ENCODE measurements at places on chromosomes 4 and X.

DNA sequence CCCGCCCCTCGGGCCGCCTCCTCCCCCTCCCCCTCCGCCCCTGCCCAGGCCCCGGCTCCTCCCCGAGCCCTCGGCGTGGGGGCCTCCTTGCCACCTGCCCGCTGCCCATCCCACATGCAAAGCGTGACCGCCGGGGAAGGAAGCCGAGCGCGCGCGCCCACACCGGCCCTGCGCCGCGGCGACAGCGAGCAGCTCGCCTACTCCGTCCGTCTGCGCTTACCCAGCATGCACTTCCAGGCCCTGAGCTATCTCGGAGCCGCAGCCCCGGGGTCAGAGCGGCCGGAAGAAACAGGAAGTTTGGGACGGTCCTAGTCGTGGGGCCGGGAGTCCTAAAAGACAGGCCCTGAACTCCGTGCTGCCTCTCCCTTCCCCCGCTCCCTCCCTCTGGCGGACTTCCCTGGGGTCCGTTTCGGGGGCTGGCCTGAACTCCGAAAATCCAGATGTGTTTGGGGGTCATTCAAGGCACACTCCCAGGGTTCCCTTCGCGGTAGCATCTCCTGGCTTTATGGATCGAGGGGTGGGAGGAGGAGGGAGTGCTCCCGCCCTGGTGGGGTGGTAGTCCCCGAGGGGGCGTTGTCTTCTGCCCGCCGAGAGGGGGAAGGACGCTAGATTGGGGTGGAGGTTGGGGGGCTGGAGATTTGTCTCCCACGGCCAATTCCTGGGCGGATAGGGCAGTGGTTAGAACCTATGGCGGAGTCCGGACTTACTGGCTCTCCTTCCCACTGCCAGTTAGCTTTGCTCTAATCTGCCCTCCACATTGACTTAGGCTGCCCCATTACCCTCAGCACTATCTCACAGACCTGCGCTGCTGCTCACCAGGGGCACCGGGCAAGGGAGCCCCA lies 25.0 kb upstream of the BCORL1 start:
- DNase-seq: no peak

- DNase-seq: no peak
These were observed 18.2 kb downstream of the MAGEB5 start for GRCh38 chrX:26234177-26234576.

- DNase-seq: no peak
These were observed 56.7 kb downstream of the MID1IP1 start for GRCh38 chrX:38857736-38858523.

- DNase-seq: no peak
These were observed 18.6 kb upstream of the TMEM185A start for GRCh38 chrX:149650162-149650561.

DNA sequence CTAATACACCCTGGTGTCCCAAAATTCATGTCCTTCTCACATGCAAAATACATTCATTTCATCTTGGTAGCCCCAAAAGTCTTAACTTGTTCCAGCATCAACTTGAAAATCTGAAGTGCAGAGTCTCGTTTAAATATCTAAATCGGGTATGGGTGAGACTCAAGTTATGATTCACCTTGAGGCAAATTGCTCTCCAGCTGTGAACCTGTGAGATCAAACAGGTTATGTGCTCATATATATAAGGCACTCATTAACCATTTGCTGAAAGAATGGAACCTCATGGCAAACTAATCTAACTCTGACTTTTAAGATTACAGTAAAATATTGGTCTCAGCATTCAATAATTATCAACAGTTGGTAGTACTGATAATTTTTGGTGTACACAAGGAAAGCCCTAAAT lies 55.5 kb downstream of the PDLIM5 start:
- DNase-seq: no peak

- DNase-seq: no peak
These were observed 109.2 kb downstream of the FHDC1 start for GRCh38 chr4:153045111-153045982.

- DNase-seq: no peak
These were observed 67.0 kb downstream of the RBM47 start for GRCh38 chr4:40562681-40563080.

- DNase-seq: peak; percentile 69
These were observed 99.9 kb upstream of the RAPGEF2 start for GRCh38 chr4:159002950-159003349.

DNA sequence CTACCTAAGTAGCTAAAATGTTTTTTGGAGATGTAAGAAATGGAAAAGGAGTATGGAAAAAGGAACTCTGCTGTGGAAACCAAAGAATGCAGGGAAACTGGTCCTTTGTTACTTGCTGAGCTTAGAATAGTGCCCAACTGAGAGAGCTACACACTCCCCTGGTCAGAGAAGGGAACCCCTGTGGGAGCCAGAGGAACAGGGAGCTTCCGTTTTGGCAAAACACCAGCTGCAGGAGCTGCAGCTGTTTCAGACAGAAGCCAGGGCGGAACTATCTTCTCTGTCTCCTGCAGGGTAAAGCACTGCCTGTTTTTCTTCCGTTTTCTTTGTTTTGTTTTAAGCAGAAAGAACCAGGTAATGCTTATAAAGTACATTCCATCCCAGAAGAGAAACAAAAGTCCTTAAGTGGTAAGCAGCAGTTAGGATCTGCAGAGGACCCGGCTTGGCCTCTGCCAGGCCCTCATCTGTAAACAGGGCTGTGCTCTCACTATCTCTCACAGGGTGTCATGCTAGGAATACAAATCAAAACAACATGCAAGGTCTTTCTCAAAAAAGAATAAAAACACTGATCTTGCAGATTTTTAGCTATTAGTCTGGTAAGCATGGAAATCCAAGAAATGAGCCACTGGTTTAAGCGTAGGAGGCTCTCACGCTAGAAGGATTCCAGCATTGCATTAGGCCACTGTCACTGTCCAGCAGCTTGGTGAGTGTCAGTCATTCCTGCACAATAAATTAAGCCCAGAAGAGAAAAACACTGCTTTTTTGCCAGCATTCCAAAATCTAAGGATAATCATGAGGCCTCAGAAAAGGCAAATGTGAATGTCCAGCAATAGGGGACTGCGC lies 76.1 kb downstream of the CHST7 start:
- no peak for DNase-seq

DNA sequence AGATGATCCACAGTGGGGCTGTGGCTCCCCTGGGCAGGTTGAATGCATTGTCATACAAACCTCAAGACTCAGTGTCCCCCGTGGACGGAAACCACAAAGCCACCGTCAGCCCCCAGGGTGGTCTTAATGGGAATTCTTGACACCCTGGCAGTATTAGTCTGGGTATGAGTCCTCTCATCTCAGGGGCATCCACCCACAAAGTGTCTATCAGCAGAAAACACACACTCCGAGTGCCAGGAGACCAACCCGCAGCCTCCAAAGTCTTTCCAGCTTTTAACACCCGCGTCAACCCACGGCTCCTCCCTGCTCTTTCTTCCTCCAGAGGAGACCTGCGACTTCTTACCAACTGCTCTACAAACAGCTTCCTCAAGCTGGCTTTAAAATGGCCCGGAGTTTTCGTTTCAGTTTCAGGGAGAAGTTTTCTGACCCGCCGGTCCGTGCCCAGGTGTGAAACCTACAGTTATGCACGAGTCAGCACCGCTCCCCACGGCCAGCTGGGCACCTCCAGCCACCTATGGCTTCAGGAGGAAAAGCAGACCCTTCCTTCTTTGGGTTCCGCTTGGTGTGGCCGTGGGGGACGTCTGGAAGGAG lies 14.4 kb upstream of the ASMTL start:
- DNase-seq: no peak

- no peak for DNase-seq
These were observed 18.3 kb upstream of the CXCR3 start for GRCh38 chrX:71636438-71637252.

DNA sequence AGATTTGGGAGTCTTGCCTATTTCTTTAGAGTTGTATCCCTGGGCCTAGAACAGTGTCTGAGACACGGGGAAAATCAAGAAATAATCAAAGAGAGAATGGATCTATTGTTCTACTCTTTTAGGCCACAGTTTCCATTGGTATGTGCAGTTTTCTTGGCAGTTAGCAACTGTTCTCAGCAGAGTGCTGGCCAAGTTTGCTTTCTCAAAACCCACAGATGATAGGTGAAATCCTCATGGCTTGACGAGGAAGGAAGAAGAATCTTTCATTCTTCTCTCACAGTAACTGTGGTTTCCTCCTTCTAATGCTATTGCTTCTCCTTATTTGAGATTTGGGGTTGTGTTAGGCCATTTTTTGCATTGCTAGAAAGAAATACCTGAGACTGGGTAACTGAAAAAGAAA lies 42.2 kb downstream of the AGA start:
- DNase-seq: no peak

DNA sequence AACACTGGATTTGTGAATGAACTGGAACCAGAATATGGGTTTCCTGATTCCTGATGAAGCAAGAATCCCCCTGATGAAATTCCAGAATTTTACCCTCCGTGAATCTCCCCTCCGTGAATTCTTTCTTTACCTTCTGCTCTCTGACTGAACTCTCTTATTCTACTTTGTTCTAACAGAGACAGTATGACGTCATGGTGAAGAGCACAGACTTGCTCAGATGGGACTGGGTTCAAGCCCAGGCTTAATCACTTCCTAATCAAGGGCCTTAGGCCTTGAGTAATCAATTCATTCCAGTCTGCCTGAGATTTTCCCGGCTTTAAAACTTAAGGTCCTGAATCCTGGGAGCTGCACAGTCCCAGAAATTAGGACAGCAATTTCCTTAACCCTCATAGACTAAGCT lies 64.5 kb downstream of the IQCM start:
- DNase-seq: no peak

DNA sequence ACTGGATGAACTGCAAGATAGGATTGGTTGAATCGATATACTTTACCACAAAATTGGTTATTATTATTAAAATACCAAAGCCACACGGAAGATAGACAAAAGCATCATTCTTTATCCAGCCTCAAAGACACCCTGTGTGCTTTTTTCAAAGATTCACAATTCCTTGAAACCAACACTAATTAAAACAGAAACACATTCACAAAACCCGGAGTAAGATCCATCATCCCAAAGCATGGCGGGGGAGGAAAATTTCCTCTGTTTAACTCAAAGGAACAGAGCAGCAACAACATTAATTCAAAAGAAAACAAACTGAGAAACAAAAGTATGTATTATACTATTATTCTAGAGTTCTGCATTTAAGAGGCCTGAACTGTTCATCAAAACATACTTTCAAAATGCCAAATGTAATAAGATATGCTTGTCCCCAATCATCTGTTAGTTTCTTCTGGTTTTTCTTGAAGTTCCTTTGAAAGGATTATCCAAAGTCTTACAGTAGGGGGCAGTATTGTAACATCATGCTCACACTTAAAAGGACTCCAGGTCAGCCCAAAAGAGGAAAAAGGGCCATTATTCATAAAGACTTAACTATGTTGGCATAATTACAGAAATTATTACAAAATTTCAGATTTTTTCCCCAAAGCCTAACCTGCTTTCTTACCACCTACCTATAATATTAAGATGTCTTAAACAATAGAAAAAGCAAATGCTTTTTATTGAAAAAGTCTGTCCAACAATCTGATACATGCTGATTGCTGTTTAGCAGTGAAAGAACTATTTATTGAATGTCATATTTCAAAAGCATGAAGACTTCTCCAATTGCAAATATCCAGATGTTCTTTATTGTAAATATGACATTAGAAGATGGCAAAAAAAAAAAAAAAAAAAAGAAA lies 168.7 kb downstream of the SCFD2 start:
- peak; percentile 46 for DNase-seq

DNA sequence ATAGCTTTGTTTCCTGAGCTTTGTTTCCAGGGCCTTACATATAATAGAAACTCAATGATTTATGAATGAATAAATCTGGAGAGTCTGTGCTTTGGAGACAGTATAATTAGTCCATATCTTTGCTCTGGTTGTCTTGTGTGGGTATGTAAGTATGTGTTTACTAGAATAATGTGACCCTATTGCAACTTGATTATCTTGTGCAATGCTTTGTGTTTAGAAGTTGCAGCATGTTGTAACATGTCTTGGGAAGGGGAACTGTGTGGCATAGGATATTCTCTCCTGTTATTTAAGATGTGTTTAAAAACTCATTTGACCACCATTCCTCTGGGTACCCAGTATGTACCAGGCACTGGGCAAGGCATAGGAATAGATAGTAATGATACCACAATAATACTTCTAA lies 6.1 kb downstream of the SPATA18 start:
- no peak for DNase-seq

DNA sequence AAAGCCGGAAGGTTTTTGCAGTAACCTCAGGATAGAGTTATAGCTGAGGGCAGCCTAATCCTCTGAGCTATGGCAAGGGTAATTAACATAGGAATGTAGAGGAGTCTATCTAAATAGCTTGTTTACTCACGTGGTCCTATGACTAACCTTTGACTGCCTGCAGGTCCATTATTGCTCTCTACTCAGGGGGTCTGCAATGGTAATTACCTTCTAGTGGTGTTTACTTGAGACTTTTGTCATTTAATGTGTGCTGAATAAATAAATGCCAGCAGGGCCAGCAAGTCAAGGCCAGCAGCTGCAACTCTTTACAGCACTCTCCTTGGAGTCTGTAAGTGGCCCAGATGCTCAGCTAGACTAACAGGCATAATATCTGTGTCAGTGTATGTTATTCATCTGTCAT lies 212.7 kb upstream of the FMR1 start:
- no peak for DNase-seq

DNA sequence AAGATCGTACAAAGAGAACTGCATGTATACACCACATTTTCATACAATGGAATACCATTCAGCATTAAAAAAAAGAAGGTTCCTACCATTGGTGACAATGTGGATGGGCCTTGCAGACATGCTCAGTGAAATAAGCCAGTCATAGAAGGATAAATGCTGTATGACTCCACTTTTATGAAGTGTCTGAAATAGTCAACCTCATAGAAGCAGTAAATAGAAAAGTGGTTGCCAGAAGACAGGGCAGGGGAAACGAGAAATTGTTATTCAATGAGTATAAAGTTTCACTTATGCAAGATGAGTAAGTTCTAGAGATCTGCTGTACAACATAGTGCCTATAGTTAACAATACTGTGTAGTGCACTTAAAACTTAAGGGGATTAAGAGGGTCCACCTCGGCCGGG lies 257.5 kb upstream of the FTHL17 start:
- DNase-seq: no peak

DNA sequence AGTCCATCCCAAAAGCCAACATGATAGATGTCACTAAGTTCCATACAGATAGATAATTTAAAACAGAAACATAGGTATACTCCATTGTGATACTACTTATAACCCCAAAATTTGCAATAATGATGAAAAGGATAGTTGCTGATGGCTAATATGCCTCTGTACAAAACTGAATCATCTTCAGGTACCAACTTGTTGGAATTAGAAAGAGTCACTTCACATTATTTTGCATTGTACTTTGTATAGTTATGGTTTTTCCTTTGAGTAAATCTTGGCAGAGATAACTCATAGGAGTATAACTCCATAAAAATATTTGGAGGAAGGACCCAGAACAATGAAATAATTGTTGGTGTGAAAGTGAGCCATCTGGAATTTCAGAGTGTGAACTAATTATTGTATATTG lies 17.6 kb downstream of the GIMD1 start:
- DNase-seq: no peak

- DNase-seq: no peak
These were observed 387.0 kb downstream of the BCOR start for GRCh38 chrX:39710776-39711175.

- DNase-seq: peak; percentile 89
These were observed 65.6 kb downstream of the RAB40A start for GRCh38 chrX:103453655-103454054.
